ENCODE measurements at places on chromosomes 5 and 9.

GRCh38 chr5:149666212-149666852, 63.8 kb upstream of the PPARGC1B start:
- no peak for DNase-seq

- no peak for DNase-seq
Measured at GRCh38 chr5:151870820-151871219, 53.8 kb downstream of the GLRA1 start.

GRCh38 chr5:154179846-154180710, 10.5 kb upstream of the GALNT10 start:
- peak; percentile 60 for DNase-seq

- no peak for DNase-seq
Measured at GRCh38 chr5:86926033-86926432, 308.3 kb downstream of the COX7C start.

GRCh38 chr5:94263068-94263467, 355.3 kb downstream of the KIAA0825 start:
- no peak for DNase-seq

DNA sequence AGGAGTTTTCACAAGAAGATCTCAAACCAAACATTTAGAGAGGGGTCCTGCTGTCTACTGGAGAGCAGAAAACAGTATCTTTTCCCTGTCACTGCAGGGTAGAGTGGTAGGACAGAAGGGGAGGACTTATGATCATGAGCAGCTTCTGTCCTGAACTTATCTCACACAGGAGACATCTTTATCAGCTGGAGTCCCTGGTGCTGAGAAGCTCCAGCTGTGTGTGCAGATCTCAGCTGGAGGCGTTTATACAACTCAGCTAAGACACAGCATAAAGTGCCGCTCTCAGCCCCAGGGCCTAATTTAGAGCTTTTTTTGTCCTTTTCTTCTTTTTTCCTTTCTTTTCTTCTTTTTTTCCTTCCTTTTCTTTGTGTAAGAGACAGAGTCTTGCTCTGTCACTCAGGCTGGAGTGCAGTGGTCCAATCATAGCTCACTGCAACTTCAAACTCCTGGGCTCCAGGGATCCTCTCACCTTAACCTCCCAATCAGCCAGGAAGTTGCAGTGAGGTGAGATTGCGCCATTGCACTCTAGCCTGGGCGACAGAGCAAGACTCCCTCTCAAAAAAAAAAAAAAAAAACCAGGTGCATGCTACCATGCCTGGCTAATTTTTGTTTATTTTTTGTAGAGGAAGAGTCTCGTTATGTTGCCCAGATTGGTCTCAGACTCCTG, 31.9 kb downstream of the CCDC125 start:
- no peak for DNase-seq

GRCh38 chr5:158640593-158640980, 459.1 kb downstream of the EBF1 start:
- DNase-seq = no peak

- peak; percentile 13 for DNase-seq
Measured at GRCh38 chr5:59943452-59944113, 50.1 kb upstream of the PDE4D start.

GRCh38 chr5:113237893-113238292, 196.9 kb downstream of the TSSK1B start:
- no peak for DNase-seq

DNA sequence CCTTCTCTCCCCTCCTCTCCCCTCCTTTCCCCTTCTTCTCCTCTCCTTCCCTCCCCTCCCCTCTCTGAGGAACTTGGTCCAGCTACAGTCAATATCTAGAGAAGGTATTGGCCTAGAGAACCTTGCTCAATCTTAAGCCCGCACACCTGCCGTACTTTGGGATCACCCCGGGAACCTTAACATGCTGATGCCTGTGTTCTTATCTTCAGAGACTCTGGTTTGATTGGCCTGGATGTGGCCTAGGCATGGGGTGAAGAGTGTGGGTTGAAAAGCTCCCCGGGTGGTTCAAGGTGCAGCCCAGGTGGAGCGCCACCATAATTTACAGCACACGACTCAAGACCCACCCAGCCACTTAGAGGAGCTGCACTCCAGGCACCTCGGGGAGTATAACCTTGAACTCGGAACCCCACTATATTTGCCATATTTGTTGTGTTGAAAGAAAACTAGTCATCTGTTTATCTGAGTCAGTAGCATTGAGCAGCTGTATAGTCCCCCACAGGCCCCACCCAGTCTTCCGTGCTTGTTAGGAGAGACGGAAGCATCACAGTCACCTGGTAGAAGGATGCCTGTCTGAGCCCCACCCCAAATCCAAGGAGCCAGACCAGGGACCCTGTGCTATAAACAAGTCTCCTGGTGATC, 14.4 kb upstream of the PHF19 start:
- DNase-seq = peak; percentile 62

DNA sequence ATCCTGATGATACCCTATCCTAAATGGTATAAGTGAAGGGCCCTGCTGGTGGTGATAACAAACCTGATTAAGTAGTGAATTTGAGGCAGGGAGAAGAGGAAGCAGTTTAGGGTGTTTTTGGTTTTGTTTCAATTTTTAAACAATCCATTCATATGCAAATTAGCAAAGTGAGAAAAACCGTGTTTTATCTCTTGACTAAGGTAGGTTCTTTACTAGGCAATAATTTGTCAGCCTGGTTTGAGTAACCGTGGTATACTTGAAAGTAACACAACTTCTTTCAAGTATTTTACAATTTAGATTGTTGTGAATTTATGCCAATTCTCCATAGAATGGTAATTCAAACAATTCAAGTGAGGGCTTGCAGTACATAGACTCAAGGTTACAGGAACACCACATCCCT, 177.8 kb upstream of the CD180 start:
- no peak for DNase-seq

DNA sequence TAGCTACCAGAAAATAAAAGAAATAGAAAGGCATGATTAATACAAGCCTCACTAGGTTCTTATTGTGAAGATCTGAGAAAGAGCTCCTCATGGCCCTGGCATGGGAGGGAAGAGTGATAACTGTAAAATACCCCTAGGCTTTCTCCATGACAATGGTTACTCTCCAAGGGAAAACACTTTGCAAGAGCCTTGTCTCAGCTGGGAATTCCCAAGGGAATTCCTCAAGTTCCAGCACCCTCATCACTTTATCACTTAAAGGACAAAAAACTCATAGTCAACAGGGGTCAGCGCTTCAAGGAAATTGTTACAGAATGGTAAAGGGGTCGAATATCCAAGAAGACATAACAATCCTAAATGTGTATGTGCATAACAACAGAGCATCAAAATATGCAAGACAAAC, 21.2 kb downstream of the SYK start:
- no peak for DNase-seq

- DNase-seq = no peak
Measured at GRCh38 chr5:3429962-3430361, 165.7 kb upstream of the IRX1 start.

- DNase-seq = no peak
Measured at GRCh38 chr9:128169925-128170324, 9.9 kb downstream of the BBLN start.

DNA sequence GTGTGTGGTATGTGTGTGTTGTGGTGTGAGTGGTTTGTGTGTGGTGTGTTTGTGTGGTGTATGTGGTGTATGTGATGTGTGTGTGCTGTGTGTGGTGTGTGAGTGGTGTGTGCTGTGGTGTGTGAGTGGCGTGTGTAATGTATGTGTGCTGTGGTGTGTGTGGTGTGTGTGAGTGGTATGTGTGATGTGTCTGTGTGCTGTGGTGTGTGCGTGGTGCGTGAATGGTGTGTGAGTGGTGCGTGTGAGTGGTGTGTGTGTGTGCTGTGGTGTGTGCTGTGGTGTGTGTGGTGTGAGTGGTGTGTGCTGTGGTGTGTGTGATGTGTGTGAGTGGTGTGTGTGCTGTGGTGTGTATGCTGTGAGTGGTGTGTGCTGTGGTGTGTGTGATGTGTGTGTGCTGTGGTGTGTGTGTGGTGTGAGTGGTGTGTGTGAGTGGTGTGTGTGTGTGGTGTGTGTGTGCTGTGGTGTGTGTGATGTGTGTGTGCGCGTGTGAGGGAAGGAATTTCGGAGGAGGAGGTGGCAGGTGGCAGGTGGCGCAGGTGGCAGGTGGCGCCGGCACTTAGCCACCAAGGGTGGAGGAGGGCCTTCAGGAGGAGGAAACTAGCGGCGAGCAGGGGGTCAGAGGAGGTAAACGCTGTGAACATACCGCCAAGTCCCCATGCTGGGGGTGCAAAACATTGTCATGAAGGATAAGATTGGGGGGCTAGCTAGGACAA, 191.8 kb downstream of the MELK start:
- no peak for DNase-seq

GRCh38 chr5:64693636-64694035, 3.3 kb downstream of the SHISAL2B start:
- no peak for DNase-seq

- DNase-seq = no peak
Measured at GRCh38 chr9:72356041-72356582, 8.9 kb downstream of the ZFAND5 start.

- peak; percentile 54 for DNase-seq
Measured at GRCh38 chr5:151318850-151319732, 15.5 kb upstream of the SLC36A3 start.

- no peak for DNase-seq
Measured at GRCh38 chr5:155128786-155129512, 115.4 kb downstream of the KIF4B start.

DNA sequence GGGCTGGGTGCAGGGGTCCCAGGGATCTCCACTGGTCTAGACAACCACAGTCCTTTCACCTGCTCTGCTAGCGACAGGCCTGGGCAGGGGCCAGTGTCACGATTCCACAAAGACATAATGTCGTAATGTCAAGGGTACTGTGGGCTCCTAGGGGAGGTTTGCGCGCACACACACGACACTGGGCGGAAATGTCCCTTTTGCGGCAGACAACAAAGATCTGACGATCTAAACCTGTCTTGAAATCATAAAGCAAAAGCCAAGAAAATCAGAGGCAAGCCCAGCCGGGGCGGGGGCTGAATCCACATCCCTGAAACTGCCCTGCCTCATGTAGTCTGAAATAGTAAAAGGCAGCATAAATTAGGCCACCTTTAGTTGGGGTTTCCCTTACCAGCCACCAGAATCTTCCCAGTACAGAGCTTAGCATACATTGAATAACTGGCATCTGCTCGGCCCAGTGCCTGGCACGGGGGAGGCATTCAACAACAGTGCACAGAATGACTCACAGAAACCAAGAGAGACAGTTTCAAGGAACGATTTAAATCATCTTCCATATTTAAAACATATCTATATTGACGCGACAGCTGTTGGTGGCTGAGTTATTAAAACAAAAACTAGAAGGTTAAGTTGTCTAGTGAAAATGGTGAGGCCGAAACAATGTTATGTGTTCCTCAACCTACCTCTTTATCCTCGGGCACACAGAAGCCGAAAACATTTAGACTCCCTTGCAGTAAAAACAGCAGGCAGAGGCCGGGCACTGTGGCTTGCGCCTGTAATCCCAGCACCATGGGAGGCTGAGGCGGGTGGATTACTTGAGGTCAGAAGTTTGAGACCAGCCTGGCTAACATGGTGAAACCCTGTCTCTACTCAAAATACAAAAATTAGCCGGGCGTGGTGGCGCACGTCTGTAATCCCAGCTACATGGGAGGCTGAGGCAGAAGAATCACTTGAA, 151.0 kb downstream of the MYO10 start:
- no peak for DNase-seq

DNA sequence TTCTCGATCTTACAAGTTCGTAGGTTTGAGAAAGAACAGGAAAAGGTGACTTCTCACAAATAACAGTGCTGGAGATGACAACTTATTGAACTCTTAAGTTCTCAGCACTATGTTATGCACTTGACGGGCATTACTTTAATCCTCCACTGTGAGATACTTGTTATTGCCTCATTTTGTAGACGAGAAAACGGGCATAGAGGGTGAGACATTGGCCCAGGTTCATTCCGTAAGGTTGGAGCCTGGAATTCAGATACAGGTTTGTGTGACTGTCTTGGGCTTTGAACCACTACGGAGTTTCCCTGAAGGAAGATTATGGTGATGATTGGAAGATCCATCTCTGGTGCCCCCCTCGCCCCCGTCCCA, 657 bp downstream of the MAT2B start:
- DNase-seq = no peak

- no peak for DNase-seq
Measured at GRCh38 chr5:64229163-64229774, 63.6 kb downstream of the RNF180 start.

- DNase-seq = no peak
Measured at GRCh38 chr5:20609126-20609525, 621.1 kb upstream of the CDH18 start.

GRCh38 chr5:147673266-147673665, 109.3 kb downstream of the JAKMIP2 start:
- peak; percentile 4 for DNase-seq

DNA sequence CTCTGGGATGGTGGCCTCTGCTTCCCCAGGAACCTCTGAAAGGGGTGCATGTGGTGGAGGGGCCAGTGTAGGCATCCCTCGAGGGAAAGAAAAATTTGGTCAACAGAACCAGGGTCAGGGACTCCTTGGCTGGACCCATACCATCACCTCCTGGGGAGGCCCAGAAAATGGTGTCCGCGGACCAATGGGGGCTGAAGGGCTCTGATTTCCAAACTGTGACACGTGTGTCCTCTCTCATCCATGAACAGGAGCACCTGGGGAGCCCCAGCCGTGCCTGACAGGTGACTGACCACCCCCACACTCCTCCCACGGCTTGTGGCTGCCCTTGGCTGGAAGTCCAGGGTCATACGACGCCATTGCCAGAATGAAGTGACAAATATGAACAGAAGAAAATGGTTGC, 3.9 kb downstream of the FCN2 start:
- DNase-seq = no peak

GRCh38 chr9:78289474-78289873, 7.5 kb upstream of the PSAT1 start:
- no peak for DNase-seq

GRCh38 chr9:96040591-96041461, 165.3 kb downstream of the ERCC6L2 start:
- DNase-seq = no peak

- DNase-seq = no peak
Measured at GRCh38 chr9:33458444-33458843, 11.1 kb upstream of the AQP3 start.

GRCh38 chr5:74199005-74199404, 441.5 kb downstream of the ENC1 start:
- DNase-seq = no peak
